Right lobe of liver (tissue), 6 donors: ENCODE measurements at places on chromosomes 13 and 19. TPM values are rescaled to one million over a fixed set of nuclear protein-coding genes. Genes with fewer than 3 reads are reported as not detected.

DNA sequence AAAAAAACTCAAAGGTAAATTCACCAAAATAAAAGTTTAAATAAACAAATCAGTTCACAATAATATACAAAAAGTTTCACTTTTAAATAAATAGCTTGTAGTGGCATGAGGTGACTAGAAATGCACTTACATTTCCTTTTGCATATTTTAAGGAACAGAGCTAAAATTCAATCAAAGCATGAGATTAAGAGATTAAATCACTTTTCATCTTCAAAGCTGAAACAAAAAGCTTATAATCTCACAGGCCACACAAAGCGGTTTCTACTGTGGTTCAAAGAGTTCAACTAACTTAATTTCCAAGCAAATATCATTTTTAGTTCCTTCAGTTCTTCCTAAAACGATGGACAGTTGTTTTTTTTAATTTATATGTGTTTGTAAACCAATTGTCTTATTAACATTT is 38.9 kb downstream of the TSC22D1 start:
- DNase-seq: no peak

The KLK14 gene
- total RNA-seq: 0.18 TPM

DNA sequence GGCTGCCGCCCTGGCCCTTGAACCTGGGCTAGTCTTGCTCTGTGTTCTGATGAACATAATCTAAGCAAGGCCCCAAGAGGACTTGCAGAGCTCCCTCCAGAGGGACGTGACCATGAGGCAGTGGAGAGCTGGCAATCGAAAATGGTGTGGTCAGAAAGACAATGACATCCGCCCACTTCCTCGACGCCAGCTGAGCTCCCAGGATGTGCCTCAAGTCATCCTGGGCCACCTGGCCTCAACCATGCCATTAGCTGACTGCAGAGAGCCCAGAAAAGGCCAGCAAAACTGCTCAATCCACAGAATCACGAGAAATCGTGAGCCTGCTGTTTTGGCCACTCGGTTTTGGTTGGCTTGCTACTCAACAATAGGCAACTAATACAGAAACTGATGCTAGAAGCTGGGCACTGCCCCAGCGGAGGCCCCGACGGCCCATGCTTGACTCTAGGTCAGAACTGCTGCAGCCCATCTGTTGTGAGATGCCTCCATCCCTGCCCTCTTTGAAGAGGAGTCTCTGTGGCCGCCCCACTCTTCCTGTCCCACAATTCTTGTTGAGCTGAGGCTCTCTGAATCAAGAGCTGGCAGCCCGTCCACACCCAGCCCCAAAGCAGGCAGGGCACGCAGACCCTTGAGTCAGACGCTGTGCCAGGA is 53.3 kb downstream of the STK24 start:
- no peak for DNase-seq

DNA sequence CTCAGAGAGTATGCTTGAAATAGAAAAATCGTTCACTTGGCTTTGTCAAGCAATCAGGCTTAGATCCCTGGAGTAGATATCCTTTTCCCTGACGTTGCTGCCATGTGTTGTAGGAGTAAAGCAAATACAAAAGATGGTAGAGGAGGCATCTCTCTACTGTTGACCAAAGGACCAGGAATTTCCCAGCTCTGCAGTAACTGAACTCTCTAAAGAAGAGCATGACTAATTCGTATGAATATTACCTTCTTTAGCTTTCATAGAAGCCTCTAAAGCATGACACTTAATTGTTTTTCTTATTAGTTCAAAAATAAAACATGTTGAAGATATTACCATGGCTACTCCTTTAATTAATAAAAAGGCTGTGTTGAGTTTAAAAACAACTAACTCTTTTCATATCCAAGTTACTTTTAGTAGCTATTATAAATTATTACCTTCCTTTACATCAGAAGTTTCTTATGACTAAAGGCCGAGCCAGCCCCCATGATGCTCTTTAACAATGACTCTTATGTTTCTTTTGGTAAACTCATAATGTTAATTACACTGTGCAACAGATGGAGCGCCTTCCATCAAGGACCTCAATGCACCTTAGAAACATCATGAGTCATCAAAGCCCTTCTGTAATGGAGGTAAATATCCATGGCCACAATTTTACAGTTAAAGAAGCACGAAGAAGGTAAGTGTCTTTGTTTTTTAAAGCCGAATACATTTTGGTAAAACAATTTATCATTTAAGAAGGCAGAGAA is 352.4 kb downstream of the KLF5 start:
- no peak for DNase-seq

The PNMA8B gene
- 0.20 TPM for total RNA-seq

- no peak for DNase-seq
Observed at GRCh38 chr13:72716776-72717175, 10.7 kb downstream of the MZT1 start.

DNA sequence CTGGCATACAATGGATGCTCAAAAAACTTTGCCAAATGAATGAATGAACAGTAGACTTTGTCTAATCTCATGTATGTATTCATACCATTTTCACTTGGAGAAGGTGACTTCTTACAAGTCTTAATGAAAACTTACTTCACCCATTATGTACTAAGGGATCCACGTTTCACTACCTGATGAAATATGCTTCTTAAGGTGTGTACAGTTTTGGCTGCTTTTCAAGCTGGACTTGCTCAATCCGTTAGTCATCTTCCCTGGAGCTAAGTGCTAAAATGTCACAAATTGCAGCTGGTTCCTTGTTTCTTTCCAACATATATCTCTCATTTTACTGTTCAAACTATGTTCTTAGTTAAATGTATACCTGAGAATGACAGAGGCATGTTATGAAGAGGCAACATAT is 4.2 kb upstream of the CCNA1 start:
- no peak for DNase-seq

- DNase-seq: no peak
Observed at GRCh38 chr13:30466841-30467252, 1.1 kb upstream of the HMGB1 start.

GRCh38 chr13:99009987-99010551 is 32.2 kb upstream of the DOCK9 start:
- no peak for DNase-seq

The CLDND2 gene
- not detected for total RNA-seq

- no peak for DNase-seq
Observed at GRCh38 chr13:28492569-28493367, 2.2 kb downstream of the FLT1 start.

- DNase-seq: no peak
Observed at GRCh38 chr19:16441661-16442162, 30.1 kb downstream of the EPS15L1 start.

DNA sequence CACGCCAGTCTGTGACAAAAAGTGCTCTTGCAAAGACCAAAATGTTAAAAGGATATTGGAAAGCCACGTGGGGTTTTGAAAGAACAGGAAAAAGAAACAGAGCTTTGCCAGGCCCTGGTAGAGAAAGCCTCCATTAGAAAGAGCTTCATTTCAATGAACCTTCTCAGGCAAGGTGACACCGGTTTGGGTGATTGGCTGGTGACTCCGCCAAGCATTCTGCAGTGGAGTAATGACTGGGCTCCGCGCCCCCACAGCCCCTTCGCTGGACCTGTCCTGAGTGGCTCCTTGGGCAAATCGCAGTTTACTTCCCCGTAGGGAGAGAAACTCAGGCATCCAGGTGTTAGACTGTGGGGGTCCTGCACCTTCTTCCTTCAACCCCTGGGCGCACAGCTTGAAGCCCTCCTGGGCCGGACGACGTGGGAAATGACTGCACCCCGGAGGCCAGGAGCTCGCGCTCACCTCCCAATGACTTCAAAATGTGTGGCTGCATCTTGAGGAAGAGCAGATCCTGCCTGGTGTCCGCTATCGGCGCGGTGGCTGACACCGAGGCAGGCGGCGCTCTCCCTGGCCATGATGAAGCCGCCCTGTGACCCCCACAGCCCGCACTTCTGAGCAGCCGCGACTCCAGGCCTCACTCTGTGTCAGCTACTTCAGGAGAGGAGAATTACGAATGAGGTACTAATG is 444.6 kb upstream of the SGCG start:
- DNase-seq: no peak

DNA sequence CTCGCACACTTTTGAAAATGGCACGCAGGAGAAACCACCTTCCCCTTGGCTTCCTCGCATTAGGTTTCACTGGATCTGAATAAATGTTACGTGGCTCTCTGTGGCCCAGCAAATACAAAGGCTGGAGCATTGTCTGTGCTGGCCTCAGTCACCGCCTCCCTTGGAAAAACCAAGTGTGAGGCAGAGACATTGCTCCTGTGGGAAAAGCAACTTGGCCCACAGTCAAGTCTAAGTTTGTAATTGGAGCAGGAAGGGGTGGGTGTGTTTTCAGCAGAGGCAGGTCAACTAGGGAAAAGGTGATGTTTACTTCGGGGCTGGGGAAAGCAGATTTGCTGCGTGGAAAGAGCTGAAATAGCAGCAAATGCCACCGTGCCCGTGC is 101.6 kb downstream of the IRS2 start:
- peak; percentile 81 for DNase-seq

The CEACAM6 gene
- total RNA-seq: not detected

- peak; percentile 25 for DNase-seq
Observed at GRCh38 chr13:52599848-52600603, 42.2 kb upstream of the HNRNPA1L2 start.

DNA sequence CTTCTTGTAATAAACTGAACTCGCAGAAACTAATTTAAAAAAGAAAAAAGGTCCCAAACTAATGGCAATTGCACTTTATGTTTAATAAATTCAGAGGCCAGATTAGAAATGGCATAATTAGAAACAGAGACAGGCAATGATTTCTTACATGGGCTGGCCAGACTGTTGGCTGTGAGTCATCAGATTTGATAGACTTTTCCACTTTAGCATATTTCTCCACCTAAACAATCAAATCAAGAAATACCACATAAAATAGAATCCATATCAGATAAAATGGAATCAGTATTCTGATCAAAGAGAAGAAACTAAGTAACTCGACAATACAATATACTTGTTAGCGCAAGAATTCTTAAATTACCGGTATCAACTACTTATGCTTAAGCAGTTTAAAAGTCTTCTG is 29.0 kb downstream of the EXOSC8 start:
- DNase-seq: no peak

GRCh38 chr13:40662866-40663265 is 3.6 kb downstream of the FOXO1 start:
- no peak for DNase-seq

- DNase-seq: no peak
Observed at GRCh38 chr19:2987797-2988196, 10.4 kb downstream of the TLE6 start.

- DNase-seq: no peak
Observed at GRCh38 chr13:23922005-23922932, 25.0 kb upstream of the C1QTNF9B start.

The FLT1 gene
- 10.6 TPM for total RNA-seq

The FPR3 gene
- 2.2 TPM for total RNA-seq

DNA sequence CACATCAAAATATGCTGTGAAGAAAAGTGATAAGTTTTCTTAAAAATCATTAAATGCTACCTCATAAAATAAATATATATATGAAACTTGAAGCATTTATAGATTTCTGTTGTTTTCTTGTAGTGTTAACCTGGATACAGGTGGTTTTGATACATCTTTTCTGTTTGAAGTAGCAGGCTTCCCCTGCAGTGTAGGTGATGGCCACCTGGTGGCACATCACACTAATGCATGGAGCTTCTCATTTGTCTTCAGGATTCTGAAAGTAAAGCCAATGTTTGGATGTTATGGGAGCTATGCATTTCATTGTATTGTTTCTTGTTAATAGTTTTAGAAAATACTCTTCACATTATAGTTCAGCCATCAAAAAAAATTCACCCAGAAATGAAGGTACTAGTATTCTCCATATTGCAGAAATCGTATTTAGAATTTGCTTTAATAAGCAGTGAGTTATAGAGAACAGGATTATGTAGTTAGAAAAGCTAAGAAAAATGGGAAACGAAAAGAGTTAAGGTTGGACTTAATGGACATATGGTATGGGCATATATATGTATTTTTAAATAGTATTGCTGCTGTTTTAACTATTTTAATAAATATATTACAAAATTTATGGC is 18.7 kb downstream of the GPR180 start:
- no peak for DNase-seq
